Substantia nigra (tissue), 51 donors: ENCODE measurements at places on chromosomes 7 and 10.

DNA sequence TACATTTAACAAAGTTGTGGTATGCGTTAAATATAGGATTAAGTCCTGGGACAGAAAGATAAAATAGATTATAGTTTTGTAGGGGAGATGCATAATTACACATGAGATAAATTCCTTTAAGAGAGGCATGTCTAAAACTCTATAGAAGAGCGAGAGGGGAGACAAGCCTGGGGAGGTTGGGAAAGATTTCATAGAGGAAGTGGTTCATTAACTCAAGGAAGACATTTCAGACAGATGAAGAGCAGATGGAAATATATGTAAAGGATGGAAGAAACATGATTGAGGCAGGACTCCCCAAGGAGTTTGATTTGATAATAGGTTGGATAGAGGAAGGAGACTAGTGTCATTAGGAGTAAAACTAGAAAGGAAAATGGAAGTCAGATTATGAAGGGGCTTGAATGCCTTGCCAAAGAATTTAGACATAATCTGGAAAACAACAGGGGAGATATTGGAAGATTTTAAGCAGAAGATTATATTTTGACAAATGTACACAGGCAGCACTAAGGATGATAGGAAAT is 96.1 kb downstream of the PHTF2 start:
- no peak for DNase-seq

DNA sequence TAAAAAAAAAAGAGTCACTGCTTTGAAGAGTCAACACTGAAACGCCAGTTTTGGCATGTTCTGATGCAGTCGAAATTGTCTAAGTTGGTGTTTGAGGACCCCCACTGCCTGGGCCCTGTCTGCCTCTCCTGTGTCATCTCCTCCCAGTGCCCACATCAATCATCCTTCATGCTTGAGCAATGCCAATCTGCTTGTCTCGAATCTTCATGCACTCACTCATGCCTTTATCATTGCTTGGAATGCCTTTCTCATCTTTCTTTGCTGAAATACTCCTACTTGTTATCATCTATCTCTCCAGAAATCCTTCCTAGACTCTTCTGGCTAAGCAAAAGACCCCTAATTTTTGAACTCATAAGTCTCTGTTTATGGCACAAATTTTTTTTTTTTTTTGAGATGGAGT is 42.1 kb upstream of the PLPP4 start:
- no peak for DNase-seq

GRCh38 chr7:2109936-2110609 is 122.7 kb downstream of the MAD1L1 start:
- DNase-seq = no peak

- no peak for DNase-seq
Observed at GRCh38 chr10:47372726-47373125, 11.4 kb downstream of the ZNF488 start.

GRCh38 chr10:131963811-131964210 is 17.9 kb downstream of the BNIP3 start:
- DNase-seq = no peak

GRCh38 chr10:119644994-119645393 is 6.2 kb upstream of the BAG3 start:
- DNase-seq = no peak

- DNase-seq = no peak
Observed at GRCh38 chr7:153518201-153518984, 533.8 kb upstream of the DPP6 start.

- no peak for DNase-seq
Observed at GRCh38 chr7:135463908-135464307, 46.0 kb downstream of the CNOT4 start.

- DNase-seq = no peak
Observed at GRCh38 chr10:33015761-33016547, 57.9 kb upstream of the ITGB1 start.

- peak; percentile 28 for DNase-seq
Observed at GRCh38 chr7:115274-115911, 77.0 kb upstream of the FAM20C start.

GRCh38 chr10:116298586-116298985 is 25.6 kb upstream of the GFRA1 start:
- no peak for DNase-seq

DNA sequence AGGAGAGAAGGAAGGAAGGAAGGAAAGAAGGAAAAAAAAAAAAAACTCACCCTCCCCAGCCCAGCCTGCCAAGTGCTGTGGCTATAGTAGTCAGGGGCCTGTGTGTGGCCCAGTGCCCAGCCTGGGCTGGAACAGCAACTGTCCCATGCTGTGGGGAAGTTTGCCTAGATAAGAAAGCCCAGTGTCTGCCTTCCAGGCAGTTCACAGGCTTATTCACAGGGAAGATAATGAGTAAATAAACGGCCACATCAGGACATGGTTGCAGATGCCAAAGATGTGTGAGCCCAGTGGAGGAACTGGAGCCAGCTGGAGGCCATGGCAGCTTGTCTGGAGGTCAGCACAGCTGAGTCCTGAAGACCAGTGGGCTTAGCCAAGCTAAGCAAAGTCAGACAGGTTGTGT is 132.4 kb upstream of the FOXK1 start:
- DNase-seq = peak; percentile 3

DNA sequence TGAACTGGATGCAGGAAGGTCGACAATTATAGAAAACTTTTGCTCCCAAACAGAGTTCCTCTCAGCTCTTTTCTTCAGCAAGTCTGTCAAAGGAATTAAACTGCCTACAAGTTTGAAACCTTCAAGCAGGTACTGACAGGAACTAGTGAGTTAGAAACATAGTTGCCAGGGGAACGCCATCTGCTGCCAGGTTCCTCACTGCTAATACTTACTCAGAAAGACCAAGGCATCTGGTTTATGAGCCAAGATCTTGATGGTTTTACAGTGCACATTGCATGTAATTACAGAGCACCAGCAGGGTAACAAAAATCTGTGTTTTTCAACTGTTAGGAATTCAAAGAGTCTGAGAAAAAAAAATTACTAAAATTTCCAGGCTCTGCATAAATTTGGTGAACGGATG is 300.0 kb upstream of the NRG3 start:
- DNase-seq = no peak

- no peak for DNase-seq
Observed at GRCh38 chr10:103660364-103661197, 167.1 kb downstream of the NEURL1 start.

GRCh38 chr7:48087349-48087748 is 1.7 kb upstream of the UPP1 start:
- DNase-seq = no peak

GRCh38 chr10:104300736-104301292 is 31.8 kb downstream of the GSTO2 start:
- DNase-seq = no peak

- DNase-seq = no peak
Observed at GRCh38 chr7:44196450-44196872, 4.3 kb upstream of the YKT6 start.

- DNase-seq = no peak
Observed at GRCh38 chr7:141501451-141501850, 49.8 kb upstream of the AGK start.

- DNase-seq = no peak
Observed at GRCh38 chr10:132384618-132385388, 12.2 kb upstream of the PWWP2B start.

GRCh38 chr7:15602236-15602635 is 40.4 kb upstream of the AGMO start:
- no peak for DNase-seq
